Stimulated activated CD4-positive, alpha-beta T cell treated with anti-CD3 and anti-CD28 coated beads, TNF-alpha, amount 100 ng/mL, for 48 hours (primary cell): ENCODE measurements at places on chromosomes 16 and 17.
A peak's percentile ranks its signal among the peaks of the same experiment; 100 is the strongest.

DNA sequence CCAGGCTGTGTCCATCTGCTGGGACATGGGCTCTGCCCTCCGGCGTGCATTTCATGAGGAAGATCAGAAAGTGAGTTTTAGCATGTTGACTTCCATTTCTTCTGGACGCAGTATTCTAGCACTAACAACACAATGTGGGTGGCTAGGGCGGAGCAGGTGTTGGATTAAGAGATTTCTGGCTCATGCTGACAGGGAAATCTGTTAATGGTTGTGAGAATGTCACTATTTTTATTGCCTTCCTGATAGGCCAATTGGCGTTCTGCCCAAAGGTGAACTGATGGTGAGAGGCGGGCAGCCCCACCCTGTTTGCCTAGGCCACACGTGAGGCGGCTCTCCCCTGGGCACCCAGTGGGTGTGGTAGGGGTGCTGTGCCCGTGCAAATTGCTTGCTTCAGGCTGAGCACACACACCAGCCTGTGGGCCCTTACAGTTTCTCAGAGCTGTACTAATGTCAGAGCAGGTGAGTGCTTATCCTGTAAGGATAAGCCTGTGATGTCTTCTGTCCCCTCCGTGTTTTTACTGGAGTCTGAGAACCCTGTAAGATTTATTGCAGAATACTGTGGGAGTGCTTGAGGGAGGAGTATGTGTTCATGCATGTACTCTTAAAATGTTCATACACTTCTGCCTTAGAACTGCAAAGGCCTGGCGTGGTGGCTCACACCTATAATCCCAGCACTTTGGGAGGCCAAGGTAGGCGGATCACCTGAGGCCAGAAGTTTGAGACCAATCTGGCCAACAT lies 30.9 kb downstream of the PGS1 start:
- DNase-seq = no peak

- no peak for DNase-seq
These were observed 83.5 kb upstream of the PLCG2 start for GRCh38 chr16:81695321-81696165.

GRCh38 chr16:35188288-35189155 lies 1729.1 kb downstream of the TP53TG3F start:
- DNase-seq = no peak

- DNase-seq = no peak
These were observed 2.2 kb downstream of the MAPK8IP3 start for GRCh38 chr16:1708083-1708767.

DNA sequence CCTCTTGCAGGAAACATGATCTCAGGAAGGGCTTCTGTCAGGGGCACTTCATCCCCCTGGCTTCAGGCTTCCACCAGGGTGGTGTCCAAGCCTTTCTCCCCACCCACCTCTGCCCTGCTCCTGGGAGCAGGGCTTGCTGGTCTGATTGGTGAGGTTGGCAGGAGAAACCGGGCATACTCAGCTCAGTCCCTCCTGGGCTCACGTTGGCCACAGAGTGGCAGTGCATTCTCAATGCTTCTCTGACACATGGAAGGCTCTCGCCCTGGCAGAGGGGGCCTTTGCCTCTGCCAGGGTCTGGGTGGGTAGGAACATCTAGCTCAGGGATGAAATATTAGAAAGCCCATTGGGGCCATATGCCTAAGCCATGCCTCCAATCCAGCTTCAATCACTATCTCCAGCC lies 142.8 kb downstream of the AXIN2 start:
- no peak for DNase-seq

DNA sequence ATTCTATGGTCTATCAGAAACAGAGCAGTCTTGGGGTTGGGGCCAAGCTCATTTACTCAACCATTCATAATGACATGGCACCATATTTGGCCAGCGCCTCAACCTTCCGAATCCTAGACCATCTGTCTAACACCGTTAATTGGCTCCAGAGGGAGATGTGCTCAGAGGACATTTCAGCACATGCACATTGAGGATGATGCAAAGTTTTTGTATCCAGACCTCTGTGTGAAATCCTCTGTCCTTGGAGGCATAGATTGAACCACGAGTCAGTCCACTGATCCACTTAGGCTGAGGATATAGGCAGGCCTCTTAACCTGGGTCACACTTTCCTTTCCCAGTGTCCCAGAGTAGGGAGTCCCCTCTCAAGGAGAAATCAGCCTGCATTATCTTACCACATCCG lies 85.5 kb downstream of the SHISA6 start:
- DNase-seq = no peak

GRCh38 chr17:42135664-42136653 lies 13.4 kb downstream of the HSPB9 start:
- no peak for DNase-seq

DNA sequence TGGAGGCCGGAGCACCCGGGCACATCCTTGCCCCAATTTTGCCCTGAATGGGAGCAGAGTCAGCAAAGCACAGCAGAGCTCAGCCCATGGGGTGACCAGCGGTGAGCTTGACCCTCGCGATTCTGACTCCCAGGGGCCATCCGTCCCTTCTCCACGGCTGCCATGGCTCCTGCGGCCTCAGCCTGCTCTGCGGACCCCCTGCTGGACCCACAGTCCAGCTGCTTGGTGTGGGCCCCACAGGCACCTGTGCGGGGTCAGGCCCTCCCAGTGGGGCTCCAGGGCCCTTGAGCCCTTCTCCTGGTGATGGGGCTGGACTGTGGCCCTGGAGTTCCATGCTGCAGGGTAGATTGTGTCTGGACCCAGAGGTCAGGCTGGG lies 144.2 kb downstream of the ENGASE start:
- no peak for DNase-seq

DNA sequence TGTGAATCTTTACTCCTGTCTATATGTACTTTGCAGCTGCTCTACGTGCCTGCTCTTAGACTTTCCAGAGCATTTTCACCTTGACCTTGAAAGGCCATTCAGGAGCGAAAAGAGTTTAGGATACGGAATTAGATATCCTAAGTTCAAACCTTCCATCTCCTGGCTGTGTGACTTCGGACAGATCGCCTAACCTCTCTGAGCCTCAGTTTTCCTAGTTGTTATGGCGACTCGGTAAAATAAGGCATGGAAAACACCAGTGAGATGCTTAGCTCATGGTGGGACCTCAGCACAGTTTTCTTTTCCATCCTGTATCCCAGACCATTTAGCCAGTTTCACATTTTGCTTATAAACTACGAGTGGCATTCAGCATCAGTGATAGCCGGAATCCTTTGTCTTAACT lies 233.7 kb downstream of the RBFOX1 start:
- no peak for DNase-seq

DNA sequence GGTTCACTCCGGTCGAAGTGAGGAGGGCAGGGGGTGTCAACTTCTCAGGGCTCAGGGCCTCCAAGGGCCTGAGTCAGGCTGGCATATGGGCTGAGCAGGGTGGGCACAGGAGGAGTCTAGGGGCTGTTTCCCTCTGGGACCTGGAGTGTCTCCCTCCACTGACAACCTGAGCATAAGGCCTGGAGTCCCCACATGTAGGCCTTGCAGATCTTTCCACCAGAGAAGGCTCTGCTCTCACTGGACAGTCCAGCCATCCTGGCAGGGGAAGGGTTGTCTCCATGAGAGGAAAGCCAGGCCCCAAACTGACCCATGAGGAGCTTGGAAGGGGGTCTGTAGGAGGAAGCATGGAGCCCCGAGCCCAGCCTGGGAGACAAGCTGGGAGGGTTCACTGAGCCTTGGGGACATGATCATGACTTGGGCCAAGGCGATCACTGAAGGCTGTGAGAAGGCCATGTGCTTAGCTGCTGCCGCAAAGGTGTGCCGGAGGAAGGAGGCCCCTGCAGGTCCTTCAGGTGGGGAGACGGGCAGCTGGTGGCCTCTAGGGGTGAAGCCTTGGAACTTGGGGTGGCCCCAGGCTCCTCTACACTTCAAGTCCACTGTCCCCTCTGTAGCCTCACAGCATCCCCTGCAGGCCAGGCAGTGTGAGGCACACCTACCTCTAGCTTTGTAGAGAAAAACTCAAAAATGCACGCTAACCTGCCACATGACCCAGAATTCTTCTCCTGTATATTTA lies 9.9 kb downstream of the CMTM2 start:
- no peak for DNase-seq

DNA sequence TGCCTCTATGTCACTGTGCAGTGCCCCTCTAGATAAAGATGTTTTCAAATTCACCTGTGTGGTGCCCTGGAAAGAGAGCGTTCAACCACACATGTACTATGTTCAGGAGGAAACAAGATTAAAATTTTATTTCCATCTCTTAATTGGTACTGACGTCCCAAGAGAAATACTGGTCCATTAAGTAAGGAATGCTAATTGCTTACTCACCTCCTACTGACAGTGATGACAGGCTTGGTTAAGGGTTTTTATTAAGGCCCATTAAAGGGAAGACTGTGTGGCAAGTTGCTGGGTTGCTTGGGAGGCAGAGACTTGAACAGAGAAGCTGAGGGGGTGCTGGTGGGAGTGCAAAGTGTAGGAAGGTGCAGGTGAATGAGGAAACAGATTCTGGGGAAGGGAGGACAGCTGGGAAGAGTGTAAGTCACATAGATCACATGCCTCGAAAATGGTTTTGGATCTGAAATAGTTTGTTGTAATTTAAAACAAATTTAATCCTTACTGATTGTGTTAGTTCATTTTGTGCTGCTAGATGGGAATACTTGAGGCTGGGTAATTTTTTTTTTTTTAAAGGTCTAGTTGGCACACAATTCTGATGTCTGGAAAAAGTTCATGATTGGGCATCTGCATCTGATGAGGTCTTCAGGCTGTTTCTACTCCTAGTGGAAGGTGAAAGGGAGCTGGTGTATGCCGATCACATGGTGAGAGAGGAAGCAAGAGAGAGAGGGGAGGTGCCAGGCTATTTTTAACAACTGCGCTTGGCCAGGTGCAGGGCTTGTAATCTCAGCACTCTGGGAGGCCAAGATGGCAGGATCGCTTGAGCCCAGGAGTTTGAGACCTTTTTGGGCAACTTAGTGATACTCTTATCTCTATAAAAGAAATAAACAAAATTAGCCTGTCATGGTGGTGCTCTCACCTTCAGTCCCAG lies 140.5 kb downstream of the CACNG3 start:
- no peak for DNase-seq

- peak; percentile 40 for DNase-seq
These were observed at the start of gene CCDC40 for GRCh38 chr17:80035937-80036714. TSS of gene CCDC40 (plus strand) at chr17:80036642. CDS start at chr17:80036663, 21 bp downstream.

GRCh38 chr16:105521-105920 lies 27.5 kb downstream of the MPG start:
- DNase-seq = no peak

DNA sequence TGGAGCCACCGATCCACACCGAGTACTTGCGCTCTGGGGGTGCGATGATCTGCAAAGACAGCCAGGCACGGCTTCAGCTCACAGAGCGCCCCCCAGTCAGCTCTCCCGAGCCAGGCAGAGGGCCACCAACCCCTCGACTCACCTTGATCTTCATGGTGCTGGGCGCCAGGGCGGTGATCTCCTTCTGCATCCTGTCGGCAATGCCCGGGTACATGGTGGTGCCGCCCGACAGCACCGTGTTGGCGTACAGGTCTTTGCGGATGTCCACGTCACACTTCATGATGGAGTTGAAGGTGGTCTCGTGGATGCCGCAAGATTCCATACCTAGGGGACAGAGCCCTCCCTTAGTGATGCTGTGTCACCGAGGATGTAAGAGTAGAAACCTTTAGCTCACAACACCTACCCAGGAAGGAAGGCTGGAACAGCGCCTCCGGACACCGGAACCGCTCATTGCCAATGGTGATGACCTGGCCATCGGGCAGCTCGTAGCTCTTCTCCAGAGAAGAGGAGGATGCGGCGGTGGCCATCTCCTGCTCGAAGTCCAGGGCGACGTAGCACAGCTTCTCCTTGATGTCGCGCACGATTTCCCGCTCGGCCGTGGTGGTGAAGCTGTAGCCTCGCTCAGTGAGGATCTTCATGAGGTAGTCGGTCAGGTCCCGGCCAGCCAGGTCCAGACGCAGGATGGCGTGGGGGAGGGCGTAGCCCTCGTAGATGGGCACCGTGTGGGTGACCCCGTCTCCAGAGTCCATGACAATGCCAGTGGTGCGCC lies 1.6 kb downstream of the ACTG1 start:
- DNase-seq = no peak

GRCh38 chr16:29316761-29317183 lies 89.7 kb downstream of the NPIPB11 start:
- no peak for DNase-seq

DNA sequence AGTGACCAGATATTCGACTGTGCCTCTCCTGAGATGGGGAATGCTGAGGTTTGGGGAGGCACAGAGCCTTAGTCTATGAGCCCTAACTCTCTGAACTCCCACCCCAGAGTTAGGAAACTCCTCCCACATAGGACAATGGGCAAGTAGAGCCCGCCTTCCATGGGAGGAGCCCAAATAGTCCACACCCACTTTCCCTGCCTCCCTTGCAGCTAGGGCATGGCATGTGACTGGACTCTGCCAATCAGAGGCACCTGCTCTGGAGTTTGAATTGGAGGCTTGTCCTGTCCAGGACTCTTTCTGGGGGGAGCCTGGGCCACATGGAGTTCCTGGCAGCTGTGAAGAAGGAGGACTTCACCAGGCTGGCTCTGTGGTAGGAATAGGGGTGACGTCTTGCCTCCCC lies 48.4 kb downstream of the SOCS1 start:
- no peak for DNase-seq

DNA sequence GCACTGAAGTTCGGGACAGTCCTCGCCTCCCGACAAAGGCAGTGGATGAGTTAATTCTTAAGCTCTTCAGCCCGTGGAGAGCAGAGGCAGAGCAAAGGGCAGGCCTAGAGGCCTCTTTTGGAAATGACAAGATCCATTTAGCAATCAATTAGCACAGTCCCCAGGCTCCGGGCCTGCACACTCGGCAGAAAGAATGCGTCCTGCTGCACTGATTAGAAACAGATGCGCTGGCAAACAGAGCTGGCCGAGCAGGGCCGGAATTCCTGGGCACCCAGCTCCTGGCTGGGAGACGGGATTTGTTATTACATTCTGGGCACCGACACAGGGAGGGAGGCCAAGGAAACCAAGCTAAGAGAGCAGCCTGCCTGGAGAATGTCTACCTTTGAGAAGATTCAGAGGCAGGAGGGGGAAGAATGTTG lies 162.9 kb downstream of the COPRS start:
- DNase-seq = no peak

GRCh38 chr17:49063652-49064051 lies 66.5 kb downstream of the IGF2BP1 start:
- no peak for DNase-seq

- no peak for DNase-seq
These were observed 1.2 kb downstream of the SEPHS2 start for GRCh38 chr16:30444231-30445148.

DNA sequence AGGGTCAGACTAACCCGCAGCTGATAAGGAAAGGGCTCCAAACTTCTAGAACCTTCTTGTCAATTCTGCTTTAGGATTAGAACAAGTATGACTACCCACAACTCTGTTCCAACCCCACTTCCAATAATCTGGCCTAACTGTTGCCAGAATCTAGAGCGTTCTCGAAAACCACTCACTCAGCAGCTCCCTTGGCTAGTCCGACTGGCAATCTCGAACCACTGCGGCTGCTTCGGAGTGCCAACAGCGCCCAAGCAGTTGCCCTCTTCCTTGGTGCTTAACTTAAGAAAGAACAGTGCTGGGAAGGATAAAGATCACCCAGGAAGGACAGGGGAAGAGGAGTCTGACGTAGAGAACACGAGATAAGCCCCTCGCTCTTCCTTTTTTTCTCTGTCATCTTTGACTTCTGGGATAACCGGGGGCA lies 818 bp downstream of the DNAJC7 start:
- DNase-seq = no peak

GRCh38 chr17:13631529-13631928 lies 29.8 kb upstream of the HS3ST3A1 start:
- DNase-seq = no peak

GRCh38 chr17:45009676-45010467 lies 41.6 kb downstream of the DCAKD start:
- no peak for DNase-seq
